ENCODE measurements at places on chromosomes 6 and 20. TPM values are rescaled to one million over a fixed set of nuclear protein-coding genes. Genes with fewer than 3 reads are reported as not detected.

SUMO4 gene
- not detected for total RNA-seq

HEY2 gene
- total RNA-seq: 0.25 TPM

MUCL3 gene
- total RNA-seq: under 0.01 TPM

PDYN gene
- total RNA-seq: not detected

RBPJL gene
- not detected for total RNA-seq

PSORS1C1 gene
- total RNA-seq: 7.0 TPM

HRH3 gene
- not detected for total RNA-seq

PXDC1 gene
- 39.4 TPM for total RNA-seq

DDO gene
- total RNA-seq: 2.3 TPM

NDUFAF4 gene
- 19.3 TPM for total RNA-seq

CENPW gene
- 13.7 TPM for total RNA-seq

OR2H2 gene
- not detected for total RNA-seq

SMOC2 gene
- not detected for total RNA-seq

DEFB115 gene
- not detected for total RNA-seq

HMGN4 gene
- 32.7 TPM for total RNA-seq
